Mesothelial cell of epicardium (in vitro differentiated cells): ENCODE measurements at places on chromosomes 1 and 21.

- H3K36me3 ChIP-seq, result peaks cover 11% of the 10 kb centered on the region
- H3K4me1 ChIP-seq, result peaks cover 23% of the 10 kb centered on the region
- H3K27ac ChIP-seq, result peak overlapping the region; percentile 76
- peak; percentile 76 for DNase-seq
Measured at GRCh38 chr1:214332946-214333798, 52.2 kb downstream of the SMYD2 start.

- H3K27me3 ChIP-seq, result no peaks in the 10 kb centered on the region
- no peak overlapping the region for H3K4me3 ChIP-seq
- peaks cover 4% of the 10 kb centered on the region for H3K4me1 ChIP-seq
- H3K27ac ChIP-seq, result no peak overlapping the region
- peaks cover 12% of the 10 kb centered on the region for H3K36me3 ChIP-seq
Measured at GRCh38 chr1:245279346-245279745, 124.6 kb downstream of the KIF26B start.

- no peak for DNase-seq
- peaks cover 18% of the 10 kb centered on the region for H3K4me1 ChIP-seq
- H3K36me3 ChIP-seq, result no peaks in the 10 kb centered on the region
Measured at GRCh38 chr1:245045087-245045881, 109.5 kb upstream of the KIF26B start.

GRCh38 chr1:7373251-7373650, 397.8 kb upstream of the VAMP3 start:
- H3K27ac ChIP-seq, result no peak overlapping the region
- no peak overlapping the region for H3K4me3 ChIP-seq
- no peak for DNase-seq
- no peaks in the 10 kb centered on the region for H3K27me3 ChIP-seq
- H3K4me1 ChIP-seq, result peaks cover 6% of the 10 kb centered on the region

- H3K4me3 ChIP-seq, result no peak overlapping the region
- H3K4me1 ChIP-seq, result peaks cover 35% of the 10 kb centered on the region
- DNase-seq, result no peak
- no peaks in the 10 kb centered on the region for H3K27me3 ChIP-seq
- H3K27ac ChIP-seq, result no peak overlapping the region
Measured at GRCh38 chr1:6864166-6864565, 78.9 kb downstream of the CAMTA1 start.

- no peak overlapping the region for H3K27ac ChIP-seq
- no peaks in the 10 kb centered on the region for H3K27me3 ChIP-seq
- peaks cover 39% of the 10 kb centered on the region for H3K4me1 ChIP-seq
- H3K4me3 ChIP-seq, result no peak overlapping the region
Measured at GRCh38 chr1:115303364-115303763, 34.7 kb downstream of the NGF start.

- H3K36me3 ChIP-seq, result no peaks in the 10 kb centered on the region
- H3K27me3 ChIP-seq, result no peaks in the 10 kb centered on the region
- DNase-seq, result no peak
- H3K27ac ChIP-seq, result no peak overlapping the region
Measured at GRCh38 chr1:7346070-7346596, 425.0 kb upstream of the VAMP3 start.

DNA sequence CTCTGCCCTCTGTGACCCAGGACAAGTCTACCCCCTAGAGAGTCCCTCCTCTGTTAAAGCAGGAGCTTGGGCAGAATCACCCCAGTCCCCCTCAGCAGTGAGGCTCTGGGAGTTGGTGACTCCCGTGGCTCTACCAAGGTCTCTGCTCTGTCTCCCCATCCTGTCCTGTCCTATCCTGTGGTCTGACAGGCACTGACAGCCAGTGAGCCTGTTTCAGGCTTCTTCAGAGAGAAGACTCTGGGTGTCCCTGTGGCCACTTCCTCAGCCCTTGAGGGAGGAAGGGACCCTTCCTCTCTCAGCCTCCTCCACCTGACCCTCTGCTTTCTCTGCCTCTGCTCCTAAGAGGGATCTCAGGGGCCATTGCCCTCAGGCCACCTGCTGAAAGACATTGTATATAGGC, 148.7 kb downstream of the FCRL5 start:
- H3K4me3 ChIP-seq, result no peak overlapping the region
- peaks cover 30% of the 10 kb centered on the region for H3K4me1 ChIP-seq
- no peak overlapping the region for H3K27ac ChIP-seq

DNA sequence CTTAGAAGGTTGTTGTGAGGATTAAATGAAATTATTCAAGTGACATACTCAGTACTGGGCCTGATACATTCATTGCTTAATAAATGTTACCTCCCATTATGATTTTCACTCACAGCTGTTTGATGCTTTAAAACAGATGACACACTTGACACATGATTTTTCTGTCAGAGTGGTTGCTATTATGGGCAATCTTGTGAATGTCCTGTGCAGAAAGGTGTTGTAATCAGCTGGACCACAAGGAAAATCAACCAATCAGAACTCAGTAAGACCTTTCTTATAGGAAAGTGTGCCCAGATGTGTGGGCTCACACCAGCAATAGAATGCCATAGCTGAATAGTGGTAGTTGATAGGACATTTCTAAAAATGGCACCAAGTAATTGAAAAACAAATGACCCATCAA, 23.5 kb downstream of the GJA5 start:
- H3K27me3 ChIP-seq, result peaks cover 9% of the 10 kb centered on the region
- no peak for DNase-seq
- no peak overlapping the region for H3K4me3 ChIP-seq
- H3K4me1 ChIP-seq, result no peaks in the 10 kb centered on the region
- no peak overlapping the region for H3K27ac ChIP-seq
- no peaks in the 10 kb centered on the region for H3K36me3 ChIP-seq

GRCh38 chr1:219783605-219784235, 144.6 kb downstream of the SLC30A10 start:
- no peak overlapping the region for H3K27ac ChIP-seq
- H3K4me3 ChIP-seq, result no peak overlapping the region
- no peak for DNase-seq
- no peaks in the 10 kb centered on the region for H3K36me3 ChIP-seq

- H3K27me3 ChIP-seq, result peaks cover 100% of the 10 kb centered on the region
- no peak for DNase-seq
- peaks cover 18% of the 10 kb centered on the region for H3K4me1 ChIP-seq
- no peak overlapping the region for H3K4me3 ChIP-seq
Measured at GRCh38 chr1:181484821-181485220, 1.5 kb downstream of the CACNA1E start.

GRCh38 chr21:41559658-41560631, 52.0 kb upstream of the TMPRSS2 start:
- no peak overlapping the region for H3K4me3 ChIP-seq
- H3K27ac ChIP-seq, result no peak overlapping the region
- peaks cover 2% of the 10 kb centered on the region for H3K27me3 ChIP-seq
- peaks cover 1% of the 10 kb centered on the region for H3K4me1 ChIP-seq
- DNase-seq, result no peak
- no peaks in the 10 kb centered on the region for H3K36me3 ChIP-seq

DNA sequence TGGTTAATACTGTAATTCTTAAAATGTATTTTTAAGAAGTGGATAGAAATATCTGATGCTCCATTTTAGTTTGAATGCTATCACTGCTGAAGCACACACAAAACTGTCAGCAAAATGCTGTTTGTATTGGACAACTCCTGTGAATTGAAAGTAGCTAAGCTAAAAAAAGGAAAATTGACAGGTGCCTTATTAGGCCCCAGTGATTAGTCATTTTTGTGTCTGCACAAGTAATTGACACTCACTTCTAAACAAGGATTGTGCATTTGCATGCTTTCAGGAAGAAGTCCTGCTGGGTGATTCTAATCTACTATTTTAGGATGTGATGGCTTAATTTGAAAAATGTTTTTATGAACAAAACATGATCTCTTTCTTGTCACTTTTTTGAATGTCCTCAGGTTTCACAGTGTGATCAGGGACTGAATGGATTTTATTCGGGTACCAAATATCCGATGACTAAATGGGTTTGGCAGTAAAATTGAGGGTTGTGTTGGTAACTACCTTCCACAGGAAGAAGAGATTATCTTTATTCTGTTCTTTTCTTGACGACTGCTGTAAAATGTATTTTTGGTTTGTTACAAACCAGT, 13.0 kb upstream of the MAP3K7CL start:
- DNase-seq, result no peak
- no peaks in the 10 kb centered on the region for H3K4me1 ChIP-seq
- no peak overlapping the region for H3K27ac ChIP-seq
- no peaks in the 10 kb centered on the region for H3K27me3 ChIP-seq
- no peaks in the 10 kb centered on the region for H3K36me3 ChIP-seq
- H3K4me3 ChIP-seq, result no peak overlapping the region

DNA sequence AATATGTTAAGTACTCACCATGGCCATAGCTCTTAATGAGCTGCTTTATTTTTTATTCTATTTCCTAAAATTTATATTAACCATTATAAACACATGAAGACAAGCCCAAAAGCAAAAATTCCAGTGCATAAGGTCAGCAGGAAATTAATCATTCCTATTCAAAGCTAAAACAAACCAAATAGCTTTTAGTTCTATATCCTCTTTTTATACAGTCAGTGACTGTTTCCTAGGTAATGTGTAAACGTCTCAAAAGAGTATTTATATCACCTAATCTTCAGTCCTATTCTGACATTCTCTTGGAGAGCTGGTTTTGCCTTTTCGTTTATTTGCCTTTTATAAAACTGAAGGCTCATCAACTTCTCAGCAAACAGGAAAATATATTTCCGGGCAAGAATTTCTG, 4.2 kb downstream of the GOLPH3L start:
- DNase-seq, result no peak
- H3K4me1 ChIP-seq, result peaks cover 18% of the 10 kb centered on the region
- H3K4me3 ChIP-seq, result no peak overlapping the region

GRCh38 chr1:221874285-221875003, 132.6 kb upstream of the DUSP10 start:
- H3K27ac ChIP-seq, result no peak overlapping the region
- H3K27me3 ChIP-seq, result no peaks in the 10 kb centered on the region
- no peak overlapping the region for H3K4me3 ChIP-seq
- peaks cover 8% of the 10 kb centered on the region for H3K4me1 ChIP-seq

DNA sequence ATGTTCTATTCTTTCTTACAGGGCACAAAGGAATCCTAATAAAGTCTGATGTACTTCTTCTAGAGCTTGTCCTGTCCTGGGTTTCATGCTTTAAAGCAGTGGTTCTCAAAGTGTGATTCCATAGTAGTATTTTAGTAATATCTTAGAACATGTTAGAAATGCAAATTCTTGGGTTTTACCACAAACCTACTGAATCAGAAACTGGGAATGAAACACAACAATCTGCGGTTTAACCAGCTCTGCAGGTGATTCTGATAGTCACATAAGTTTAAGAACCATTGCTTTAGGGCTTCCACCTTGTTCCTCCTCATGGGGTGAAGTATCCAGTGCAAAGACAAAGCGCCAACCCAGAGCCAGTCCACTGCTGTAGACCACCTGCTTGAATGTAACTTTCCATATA, 41.1 kb downstream of the NGF start:
- H3K36me3 ChIP-seq, result peaks cover 4% of the 10 kb centered on the region
- no peaks in the 10 kb centered on the region for H3K27me3 ChIP-seq
- no peak for DNase-seq
- no peak overlapping the region for H3K4me3 ChIP-seq
- no peak overlapping the region for H3K27ac ChIP-seq

GRCh38 chr1:70979313-70979712, 68.3 kb downstream of the PTGER3 start:
- H3K36me3 ChIP-seq, result no peaks in the 10 kb centered on the region
- H3K27ac ChIP-seq, result no peak overlapping the region
- H3K27me3 ChIP-seq, result peaks cover 12% of the 10 kb centered on the region
- no peak overlapping the region for H3K4me3 ChIP-seq

DNA sequence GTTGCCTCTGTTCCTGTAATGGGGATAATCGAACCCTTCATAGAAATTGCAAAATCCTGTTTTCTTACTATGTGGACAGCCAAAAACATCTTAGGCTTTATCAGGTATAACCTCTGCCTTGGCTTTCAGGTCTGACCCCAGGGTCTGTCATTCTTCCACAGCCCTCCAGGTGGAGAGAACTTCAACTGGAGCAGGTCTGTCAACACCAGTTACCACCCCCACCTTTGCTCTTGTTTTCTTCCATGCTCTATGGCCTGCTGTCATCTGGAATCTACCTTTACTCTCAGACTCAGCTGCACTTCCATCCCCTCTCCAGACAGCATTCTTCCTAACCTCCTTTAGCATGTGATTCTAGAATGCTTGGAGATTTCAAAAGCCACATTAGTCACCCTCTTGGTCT, 10.4 kb upstream of the GJA9 start:
- H3K27ac ChIP-seq, result no peak overlapping the region
- no peaks in the 10 kb centered on the region for H3K36me3 ChIP-seq
- no peak for DNase-seq
- no peak overlapping the region for H3K4me3 ChIP-seq

- peaks cover 2% of the 10 kb centered on the region for H3K27me3 ChIP-seq
- H3K4me1 ChIP-seq, result no peaks in the 10 kb centered on the region
- H3K27ac ChIP-seq, result no peak overlapping the region
- no peaks in the 10 kb centered on the region for H3K36me3 ChIP-seq
Measured at GRCh38 chr1:104064399-104064798, 314.7 kb downstream of the AMY1C start.

DNA sequence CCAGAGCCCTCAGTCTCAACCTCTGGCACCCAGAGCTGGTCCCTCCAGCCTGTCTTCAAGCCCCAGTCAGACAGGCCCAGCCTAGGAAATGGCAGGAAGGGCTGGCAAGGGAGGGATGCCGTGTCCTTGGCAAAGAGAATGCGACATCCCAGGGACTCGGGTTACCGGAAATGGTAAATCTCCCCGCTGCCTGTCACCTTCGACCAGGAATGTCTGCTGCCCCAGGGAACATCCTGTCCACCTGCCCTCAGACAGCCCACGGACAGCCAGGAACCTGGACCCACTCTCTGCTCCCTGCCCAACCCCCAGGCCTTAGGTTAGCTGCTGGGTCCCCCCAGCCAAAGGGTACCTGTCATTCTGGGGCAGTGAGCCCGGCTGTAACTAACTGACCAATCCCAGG, 23.9 kb downstream of the HSPG2 start:
- no peaks in the 10 kb centered on the region for H3K27me3 ChIP-seq
- H3K4me1 ChIP-seq, result peaks cover 29% of the 10 kb centered on the region
- DNase-seq, result no peak
- no peak overlapping the region for H3K4me3 ChIP-seq
- H3K27ac ChIP-seq, result no peak overlapping the region
- H3K36me3 ChIP-seq, result peaks cover 5% of the 10 kb centered on the region

DNA sequence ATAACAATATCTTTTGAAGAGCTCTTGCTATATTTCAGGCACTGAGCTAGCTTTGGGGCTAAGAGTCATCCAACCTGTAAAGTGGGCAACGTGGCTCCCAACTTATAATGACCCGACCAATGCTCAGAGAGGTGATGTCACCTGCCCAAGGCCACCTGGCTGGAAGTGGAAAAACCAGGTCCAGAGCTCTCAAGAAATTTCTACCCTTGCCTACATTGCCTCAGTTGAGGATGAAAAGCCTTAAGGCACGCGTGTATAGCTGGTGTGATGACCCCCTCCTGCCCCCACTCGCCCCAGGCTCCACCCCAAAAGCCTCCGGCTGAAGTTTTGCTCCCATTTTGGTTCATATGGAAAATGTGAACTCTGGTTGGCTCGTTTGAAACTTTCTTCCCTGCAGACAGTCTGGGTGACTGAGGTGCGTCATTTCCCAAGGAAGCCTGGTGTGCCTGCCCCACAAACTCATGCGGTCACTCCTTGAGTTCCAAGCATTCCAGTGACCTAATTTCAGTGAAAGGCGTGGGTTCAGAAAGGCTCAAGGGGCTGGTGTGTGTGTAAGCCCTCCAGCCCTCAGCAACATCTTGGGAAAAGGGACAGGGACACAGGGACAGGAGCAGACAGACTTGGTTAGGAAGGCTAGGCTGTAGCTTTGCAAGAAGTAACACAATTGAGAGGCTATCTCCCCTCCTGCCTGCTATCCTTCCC, 20.5 kb downstream of the HTR1D start:
- no peaks in the 10 kb centered on the region for H3K27me3 ChIP-seq
- peak overlapping the region; percentile 69 for H3K27ac ChIP-seq
- H3K4me1 ChIP-seq, result peaks cover 6% of the 10 kb centered on the region

- H3K4me3 ChIP-seq, result no peak overlapping the region
- H3K36me3 ChIP-seq, result no peaks in the 10 kb centered on the region
- DNase-seq, result no peak
- peaks cover 25% of the 10 kb centered on the region for H3K27me3 ChIP-seq
- peak overlapping the region; percentile 42 for H3K27ac ChIP-seq
Measured at GRCh38 chr1:112264010-112264409, 132.0 kb upstream of the CTTNBP2NL start.
